ENCODE measurements at places on chromosomes 16 and 17.

DNA sequence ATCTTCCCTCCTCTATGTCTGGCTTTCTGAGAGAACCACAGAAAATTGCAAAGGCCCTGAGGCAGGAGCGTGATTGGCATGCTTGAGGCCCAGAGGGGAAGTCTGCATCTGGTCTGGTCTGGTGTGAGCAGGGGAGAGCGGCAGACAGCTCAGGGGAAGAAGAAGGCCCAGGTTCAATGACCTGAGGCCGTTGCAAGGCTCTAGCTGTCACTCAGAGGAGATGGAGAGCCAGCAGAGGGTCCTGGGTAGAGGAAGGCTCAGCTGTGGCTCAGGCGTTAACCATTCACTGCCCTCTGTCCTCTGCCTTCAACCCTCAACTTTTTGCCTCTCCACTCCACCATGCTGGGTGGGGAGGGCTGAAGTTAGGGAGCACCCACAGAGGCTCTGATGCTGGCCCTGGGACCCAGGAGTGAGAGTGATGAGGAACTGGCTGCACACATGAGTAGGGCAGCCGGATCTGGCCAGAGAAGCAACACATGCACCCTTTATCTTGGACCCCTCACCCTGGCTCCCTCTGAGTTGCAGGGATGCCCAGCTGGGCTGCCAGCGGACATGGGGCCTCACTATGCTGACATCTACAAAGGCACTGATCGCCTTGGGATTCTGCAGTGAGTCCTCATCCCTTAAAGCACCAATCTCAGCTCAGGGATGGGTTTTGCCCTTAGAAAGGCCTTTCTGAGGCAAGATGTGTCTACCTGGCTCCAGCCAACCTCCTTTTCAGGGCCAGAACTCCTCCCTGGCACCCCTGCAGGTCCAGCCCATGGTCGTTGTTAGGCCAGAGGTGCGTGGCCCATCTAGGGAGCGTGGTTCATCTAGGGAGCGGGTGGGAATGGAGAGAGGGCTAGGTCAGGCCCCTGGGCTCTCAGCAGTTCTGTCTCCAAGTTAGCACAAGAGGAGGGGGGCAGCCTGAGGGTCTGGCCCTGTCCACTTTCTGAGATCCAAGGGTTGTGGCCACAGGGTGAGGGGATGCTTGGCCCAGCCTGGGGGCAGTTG is 7.7 kb upstream of the KRTAP17-1 start:
- no peak for DNase-seq

DNA sequence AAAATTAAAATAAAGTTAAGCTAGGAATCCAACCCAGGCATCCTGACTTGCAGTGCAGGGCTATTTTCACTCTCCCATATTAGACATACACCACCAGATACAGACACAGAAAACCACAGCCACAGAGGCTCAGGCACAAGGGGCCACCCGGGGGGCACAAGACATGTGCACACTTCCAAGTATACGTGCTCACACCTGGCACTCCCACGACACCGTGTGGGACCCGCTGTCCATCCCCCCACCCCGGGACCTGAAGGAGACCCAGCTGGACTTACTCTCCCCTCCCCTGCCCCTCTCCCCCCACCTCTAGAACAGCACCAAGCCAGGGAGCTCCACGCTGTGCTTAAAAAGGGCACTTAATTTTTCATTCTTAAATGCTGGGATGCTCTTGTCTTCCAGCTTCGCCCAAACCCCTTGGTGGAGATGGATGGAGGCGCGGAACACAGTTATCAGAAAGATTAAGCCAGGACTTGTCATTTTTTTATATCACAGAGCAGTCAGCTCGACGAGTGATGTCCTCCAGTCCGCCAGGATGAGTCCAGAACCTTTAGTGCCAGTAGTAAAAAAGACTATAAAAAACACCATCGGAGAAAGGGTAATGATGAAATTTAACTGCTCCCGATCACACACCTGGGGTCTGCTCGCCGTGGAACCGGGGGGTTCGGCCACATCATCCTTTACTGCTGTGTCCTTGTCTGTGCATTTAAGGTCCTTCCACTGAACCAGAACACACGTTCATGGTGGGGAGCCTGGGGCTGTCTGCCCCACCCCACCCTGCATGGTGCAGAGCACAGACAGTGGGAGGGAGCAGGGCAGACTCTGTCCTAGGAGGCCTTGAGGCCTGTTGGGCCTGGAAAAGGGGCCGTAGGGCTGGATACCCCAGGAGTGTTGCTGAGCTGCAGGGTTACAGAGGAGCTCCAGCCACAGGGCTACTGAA is 73.3 kb upstream of the LHX1 start:
- DNase-seq: no peak

DNA sequence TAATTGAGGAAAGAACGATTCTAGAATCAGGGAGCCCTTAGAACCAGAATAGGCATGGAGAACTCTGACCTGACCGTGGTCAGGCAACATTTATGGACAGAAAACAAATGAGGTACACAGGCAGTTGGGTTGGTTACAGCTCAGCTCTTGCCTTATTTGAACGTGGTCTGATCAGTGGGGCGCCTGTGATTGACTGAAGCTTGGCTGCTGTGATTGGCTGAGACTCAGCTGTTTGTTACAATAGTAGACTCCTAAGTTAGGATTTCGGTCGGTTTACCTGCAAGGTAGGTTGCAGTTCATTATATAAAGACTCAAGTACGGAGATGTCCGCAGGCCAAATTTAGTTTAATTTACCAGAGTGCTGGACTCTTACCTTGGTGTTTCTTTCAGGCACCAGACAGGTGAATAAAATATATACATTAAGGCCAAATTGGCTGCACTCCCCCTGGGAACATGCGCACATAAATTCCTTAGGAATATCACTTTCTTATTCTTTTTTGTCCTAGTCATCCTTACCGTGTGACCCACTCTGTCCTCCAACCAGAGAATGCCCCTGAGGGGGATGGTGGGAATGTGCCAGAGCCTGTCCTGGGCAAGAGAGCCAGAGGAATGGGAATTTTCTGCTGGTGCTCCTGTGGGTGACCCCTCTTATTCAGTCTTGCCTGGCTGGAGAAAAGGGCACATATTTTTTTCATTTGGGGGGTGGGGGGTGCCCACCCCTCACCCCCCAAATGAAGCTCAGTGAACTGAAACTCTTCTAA is 7.5 kb upstream of the CSNK2A2 start:
- no peak for DNase-seq

DNA sequence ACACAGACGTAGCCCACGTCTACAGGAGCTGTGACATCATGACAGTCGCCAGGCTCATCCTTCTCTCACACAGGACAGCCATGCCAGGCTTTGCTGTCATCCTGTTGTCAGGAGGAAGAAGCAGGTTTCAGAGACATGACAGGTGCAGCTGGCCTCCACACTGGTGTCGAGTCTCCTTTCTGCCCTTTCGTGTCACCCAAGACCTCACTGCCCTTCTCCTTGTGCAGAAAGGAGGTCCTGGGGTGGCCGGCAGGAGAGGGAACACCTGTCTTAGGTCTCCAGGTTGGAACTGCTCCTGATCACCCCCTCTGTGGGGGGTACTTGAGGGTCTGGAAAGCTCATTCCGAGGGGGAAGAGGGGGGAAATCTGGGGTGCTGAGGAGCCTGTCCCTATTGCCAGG is 41.6 kb upstream of the IRF8 start:
- no peak for DNase-seq

- DNase-seq: no peak
Measured at GRCh38 chr16:80041410-80041809, 440.9 kb upstream of the MAF start.

- DNase-seq: no peak
Measured at GRCh38 chr16:6576113-6576512, 756.5 kb upstream of the RBFOX1 start.

GRCh38 chr17:59124665-59125064 is 18.0 kb upstream of the TRIM37 start:
- DNase-seq: no peak

GRCh38 chr16:19559242-19559910 is 3.9 kb downstream of the VPS35L start:
- DNase-seq: no peak

DNA sequence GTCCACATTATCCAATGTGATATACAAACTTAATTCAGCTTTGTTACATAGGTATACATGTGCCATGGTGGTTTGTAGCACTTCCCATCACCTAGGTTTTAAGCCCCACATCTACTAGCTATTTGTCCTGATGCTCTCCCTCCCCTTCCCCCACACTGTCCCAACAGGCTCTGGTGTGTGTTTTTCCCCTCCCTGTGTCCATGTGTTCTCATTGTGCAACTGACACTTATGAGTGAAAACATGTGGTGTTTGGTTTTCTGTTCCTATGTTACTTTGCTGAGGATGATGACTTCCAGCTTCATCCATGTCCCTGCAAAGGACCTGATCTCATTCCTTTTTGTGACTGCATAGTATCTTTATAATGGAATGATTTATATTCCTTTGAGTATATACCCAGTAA is 196.7 kb downstream of the CDH11 start:
- DNase-seq: no peak

DNA sequence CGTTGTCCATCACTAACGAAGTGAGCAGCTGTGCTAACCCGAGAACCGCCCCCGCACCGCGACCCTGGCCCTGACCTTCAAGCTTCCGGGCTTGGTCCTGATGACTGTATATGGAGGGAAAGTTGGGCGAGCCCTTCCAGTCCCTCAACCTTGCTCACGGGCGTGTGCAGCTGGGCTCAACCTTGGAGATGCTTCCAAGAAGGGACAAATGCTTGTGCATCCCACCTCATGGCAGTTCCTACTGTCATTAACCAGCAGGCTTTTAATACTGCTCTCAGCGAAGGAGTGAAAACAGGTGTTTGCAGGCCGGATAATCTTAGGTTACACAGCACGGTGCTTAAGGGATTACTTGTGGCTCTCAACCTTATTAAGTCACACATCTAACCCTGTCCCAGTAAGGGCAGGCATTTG is 33.5 kb downstream of the SRL start:
- DNase-seq: no peak

DNA sequence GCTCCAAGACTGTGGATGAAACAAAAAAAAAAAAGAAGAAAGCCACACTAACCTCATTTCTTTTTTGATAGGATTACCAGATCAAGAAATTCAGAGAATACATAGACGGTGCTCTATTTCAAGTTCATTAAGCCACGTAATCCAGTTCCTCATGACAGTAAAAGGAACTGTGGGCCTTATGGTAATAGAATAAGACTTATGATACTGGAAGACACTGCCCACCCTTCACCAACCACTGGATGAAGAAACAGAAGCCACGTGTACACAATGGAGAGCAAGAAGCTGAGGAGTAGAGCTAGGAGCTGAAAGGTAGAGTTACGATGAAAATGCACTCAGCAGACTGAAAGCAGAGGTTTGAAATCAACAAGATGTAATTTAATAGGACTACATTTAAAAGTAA is 11.2 kb downstream of the NCBP3 start:
- DNase-seq: no peak

DNA sequence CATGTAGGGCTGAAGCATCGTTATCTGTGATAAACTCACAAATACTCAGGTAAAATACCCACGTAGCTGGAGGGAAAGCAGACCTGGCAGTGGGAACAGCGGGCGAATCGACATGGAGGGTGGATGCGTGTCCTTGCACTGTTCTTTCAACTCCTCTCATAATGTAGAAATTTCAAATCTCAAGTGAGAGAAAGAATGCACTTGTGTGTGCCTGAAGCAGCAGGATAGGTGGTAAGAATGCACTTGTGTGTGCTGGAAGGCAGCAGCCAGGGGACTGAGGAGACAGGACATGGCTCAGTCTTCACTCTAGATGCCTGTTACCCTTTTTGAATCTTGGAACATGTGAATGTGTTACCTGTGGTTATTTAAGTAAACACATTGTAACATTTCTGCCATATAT is 10.4 kb downstream of the IFT140 start:
- DNase-seq: no peak

DNA sequence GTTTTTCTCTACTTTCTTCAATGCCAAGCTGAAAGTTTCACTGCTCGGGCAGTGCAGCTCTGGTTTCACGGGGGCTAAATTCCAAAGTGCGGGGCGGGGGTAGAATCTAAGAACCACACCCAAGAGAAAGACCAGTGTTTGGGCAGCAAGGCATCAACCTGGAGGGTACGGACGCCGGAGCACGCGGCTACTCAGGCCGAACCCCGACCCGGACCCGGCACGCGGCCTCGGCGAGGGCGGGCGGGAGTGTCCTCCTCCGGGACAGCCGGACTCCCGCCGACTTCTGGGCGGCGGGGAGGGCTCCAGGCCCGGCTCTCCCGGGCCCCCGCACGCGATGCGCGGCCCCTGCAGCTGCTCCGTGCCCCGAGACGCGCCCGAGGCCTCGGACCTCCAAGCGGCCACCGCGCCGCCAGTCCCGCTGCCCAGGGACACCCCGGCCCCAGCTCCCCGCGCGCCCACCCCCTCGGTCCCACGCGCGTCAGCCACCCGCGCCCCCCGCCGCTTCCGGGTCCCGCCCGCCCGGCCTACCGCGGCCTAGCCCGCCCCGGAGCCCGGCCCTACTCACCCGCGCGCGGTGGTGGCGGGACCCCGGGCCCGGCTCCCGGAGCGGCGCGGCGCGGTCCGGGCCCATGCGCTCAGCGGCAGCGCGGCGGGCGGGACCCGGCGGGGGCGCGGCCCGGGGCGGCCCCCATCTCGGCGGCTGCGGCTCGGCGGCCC is 561 bp downstream of the AXIN1 start:
- DNase-seq: no peak

GRCh38 chr16:15694499-15694898 is 44.5 kb downstream of the NDE1 start:
- no peak for DNase-seq

DNA sequence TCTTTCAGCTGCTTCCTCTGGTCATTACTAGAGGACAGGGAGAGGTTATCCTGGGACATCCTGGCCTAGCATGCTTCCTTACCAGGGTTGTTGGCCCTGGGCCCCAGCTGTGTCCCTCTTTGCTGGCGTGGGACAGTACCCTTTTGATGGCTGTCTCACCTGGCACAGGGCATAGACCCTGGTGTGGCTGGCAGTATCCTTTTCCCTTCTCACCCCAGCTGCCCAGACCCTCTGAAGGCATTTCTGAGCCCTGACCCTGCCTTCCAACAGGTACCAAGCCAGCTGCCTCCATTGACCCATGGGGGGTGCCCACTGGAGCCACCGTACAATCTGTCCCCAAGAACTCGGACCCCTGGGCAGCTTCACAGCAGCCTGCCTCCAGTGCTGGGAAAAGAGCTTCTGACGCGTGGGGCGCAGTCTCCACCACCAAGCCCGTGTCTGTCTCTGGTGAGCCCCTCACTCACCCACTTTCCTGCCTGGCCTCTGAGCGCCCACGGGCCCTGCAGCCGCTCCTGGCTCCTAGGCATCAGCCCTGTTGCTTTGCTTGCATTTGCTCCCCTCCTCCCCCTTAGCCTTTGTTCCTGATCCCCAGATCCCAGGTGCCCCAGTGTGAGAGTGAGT is 34.0 kb downstream of the B9D1 start:
- DNase-seq: no peak

GRCh38 chr16:30972872-30973271 is 12.1 kb upstream of the HSD3B7 start:
- DNase-seq: no peak

GRCh38 chr17:72118335-72119076 is 2.3 kb upstream of the SOX9 start:
- no peak for DNase-seq
